Hippocampal formation (tissue), 2 donors: ENCODE measurements at places on chromosomes 3 and 15.
A peak's percentile ranks its signal among the peaks of the same experiment; 100 is the strongest.

GRCh38 chr3:183018421-183019192 is 38.3 kb upstream of the DCUN1D1 start:
- no peak for DNase-seq

GRCh38 chr3:143207338-143207961 is 87.9 kb downstream of the CHST2 start:
- no peak for DNase-seq

DNA sequence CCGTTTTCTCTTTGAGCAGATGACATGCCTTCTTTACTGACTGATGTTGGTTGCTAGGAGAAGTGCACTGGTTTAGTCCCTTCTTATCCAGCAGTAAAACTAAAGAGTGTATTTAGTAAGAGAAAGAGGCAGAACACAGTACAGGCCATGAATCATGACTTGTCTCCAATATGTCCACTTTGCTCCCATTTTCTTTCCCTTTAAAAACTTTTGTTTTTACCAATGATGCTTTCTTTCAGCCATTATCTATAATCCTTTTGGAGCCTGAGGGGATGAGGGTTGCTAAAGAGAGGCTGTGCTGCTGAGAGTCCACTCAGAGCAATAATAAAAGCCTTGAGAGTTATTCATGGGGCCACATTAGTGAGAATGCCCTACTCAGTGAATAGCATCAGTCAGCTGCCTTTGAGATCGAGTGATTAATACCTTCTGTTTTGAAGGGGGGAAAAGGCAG is 12.2 kb downstream of the ROBO2 start:
- no peak for DNase-seq

DNA sequence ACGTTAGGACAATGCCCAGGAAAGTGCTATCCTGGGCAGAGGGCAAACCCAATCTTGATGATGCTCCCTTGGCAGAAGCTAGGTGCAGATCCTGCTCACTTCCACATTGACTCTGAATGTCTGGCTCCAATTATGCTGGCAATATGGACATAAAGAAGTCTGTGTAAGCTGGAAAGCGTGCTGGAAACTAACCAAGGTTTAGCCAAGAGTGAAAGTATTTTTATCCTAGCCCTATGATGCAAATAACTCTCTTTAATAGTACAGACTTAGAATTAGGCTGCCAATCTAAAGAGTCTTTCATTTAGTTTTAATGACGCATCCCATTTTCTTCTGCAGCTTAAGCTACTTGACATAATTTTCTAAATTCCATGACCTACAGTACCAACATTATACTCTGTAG is 571.8 kb downstream of the TUSC7 start:
- no peak for DNase-seq

DNA sequence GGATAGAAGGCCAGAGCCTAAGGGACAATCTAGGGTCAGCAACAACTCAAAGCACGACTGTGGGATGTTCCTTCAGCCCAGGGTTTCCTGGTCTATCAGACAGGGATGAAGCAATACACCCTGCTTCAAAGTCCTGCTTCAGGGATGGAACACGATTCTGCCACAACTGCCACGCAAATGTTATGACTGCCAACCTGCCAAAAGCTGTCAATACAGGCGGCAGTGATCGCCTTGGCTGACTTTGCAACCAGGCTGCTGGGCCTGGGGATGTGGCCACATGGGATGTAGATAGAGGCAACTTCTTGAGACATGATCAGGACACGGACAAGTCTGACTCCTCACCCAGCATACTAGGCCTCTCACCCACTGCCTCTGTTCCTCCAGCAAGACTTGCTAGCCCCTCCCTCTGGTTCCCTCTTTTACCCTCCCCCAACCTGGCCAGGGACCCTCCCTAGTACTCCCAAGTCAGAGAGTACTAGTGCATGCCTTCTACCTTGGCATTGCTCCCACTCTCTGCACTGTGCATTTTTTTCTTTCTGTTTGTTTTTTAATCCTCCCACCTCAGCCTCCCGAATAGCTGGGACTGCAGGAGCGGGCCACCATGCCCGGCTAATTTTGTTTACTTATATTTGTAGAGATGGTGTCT is 7.6 kb downstream of the CCDC12 start:
- no peak for DNase-seq

DNA sequence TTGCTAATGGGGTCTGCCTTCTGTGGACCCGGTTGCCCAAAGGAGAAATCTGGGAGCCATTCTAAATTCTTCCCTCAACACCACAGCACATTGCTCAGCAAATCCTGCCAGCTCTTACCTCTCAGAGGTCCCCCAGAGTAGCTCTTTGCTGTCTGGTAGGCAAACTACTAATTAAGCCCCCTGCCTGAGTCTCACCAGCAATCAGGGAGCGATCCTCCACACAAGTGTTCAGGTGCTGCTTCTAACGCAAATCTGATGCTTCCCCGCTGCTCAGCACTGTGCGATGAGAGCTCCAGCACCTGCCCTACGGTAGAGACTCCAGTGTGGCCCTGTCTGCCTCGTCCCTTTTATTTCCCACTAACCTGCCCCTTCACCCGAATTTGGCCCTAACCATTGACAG is 60.5 kb downstream of the HCN4 start:
- DNase-seq = no peak

DNA sequence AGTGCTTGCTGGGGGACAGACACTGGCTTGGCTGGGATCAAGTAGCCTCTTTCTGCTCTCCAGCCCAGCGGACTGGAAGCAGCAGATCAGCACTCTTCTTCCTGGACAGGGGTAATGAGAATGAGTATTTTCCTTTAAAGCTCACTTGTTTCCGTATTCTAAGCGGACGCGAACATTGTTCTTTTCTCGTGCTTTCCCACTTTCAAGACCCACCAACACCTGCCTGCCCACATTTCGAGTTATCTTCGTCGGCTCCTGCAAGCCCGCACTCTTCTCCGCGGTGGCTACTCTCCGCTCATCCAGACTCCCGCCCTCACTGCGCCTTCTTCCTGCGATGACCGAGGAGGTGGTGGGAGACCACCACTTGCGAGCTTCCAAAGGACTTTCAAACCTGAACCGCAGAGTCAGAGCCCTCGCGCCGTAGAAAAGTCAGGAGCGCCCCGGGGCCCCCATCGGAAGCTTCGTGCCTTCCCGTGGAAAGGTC is 1.6 kb upstream of the PPM1L start:
- DNase-seq = peak; percentile 67

- no peak for DNase-seq
These were observed 41.4 kb upstream of the TSEN2 start for GRCh38 chr3:12442654-12443501.

GRCh38 chr3:81742581-81742980 is 18.9 kb downstream of the GBE1 start:
- no peak for DNase-seq

DNA sequence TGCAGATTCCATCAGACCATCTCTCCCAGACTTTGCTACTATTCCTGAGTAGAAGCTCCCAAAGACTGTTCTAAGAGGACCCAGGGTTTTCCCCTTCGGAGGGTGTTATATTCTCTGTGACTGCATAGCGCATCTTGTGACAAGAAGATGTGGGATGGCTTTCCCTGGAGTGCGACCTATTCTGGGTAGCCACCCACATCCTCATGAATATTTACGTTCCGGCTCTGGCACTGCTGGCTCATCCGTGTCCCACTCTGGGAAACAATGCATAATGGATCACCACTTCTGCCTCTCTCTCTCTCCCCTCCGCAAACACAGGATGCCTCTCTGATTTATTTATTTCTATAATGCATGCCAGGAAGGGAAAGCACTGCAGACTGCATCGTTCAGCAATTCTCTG is 166.1 kb downstream of the PYDC2 start:
- DNase-seq = peak; percentile 51

DNA sequence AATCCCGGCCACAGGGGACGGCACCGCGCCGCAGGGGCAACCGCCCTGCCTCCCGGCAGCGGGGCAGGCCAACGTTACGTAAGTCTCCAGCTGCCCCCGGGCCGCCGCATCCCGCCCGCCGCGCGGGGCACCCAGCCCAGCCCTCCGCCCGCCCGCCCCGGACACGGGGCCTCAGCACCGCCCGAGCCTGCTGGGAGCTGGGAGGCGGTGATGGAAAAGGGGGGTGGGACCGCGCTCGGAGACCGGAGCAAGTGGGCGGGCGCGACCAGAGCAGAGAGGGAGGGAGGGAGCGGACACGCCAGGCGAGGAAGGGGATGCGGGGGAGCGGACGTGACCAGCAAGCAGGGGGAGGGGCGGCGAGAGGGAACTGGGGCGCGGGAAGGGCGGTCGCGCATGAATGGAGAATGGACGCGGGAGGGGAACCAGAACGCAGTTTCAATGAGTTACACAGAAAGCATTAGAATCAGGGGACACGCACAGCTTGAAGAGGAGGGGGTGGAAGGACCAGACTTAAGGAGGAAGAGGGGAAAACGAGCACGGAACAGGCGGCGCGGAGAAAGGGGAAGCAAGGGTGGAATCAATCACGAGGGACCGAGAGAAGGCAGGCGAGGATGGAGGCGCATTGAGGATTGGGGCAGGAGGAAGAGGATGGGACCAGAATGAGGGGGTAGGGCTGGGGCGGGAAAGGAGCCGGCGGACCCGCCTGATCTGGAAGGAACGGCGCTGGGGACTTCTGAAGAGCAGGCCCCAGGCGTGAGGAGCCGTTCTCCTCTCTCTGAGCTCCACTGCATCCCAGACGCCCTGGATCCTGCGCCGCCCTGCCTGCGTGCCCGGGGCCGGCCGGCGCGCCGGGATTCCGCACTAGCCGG is 559 bp downstream of the PKM start:
- peak; percentile 79 for DNase-seq

DNA sequence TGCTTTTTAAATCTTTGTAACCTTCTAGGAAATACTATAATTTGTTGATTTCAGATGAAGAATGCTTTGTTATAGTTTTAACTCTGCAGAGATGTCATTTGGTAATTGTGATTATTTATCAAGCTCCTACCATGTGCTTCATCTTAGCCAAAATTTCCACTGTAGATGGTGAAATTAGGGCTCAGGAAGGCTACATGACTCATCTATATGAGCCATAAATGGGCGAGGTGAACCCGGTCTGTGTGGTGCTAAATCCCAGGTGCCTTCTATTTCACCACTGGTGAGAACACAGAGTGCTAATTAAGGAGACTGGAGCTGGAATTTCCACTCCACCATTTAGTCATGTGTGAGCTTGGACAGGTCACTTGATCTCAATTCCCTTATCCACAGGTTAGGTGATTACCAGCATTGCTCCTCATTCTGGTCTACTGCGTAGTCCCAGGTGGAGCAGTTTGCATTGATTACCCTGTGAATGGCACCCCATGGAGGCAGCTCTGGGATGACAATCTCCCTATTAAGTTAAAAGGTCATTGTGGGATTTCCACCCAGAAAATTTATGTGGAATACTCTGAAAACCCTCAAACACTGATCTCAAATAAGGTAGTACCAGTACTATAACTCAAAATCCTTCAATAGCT is 2.8 kb upstream of the CCR3 start:
- DNase-seq = no peak

DNA sequence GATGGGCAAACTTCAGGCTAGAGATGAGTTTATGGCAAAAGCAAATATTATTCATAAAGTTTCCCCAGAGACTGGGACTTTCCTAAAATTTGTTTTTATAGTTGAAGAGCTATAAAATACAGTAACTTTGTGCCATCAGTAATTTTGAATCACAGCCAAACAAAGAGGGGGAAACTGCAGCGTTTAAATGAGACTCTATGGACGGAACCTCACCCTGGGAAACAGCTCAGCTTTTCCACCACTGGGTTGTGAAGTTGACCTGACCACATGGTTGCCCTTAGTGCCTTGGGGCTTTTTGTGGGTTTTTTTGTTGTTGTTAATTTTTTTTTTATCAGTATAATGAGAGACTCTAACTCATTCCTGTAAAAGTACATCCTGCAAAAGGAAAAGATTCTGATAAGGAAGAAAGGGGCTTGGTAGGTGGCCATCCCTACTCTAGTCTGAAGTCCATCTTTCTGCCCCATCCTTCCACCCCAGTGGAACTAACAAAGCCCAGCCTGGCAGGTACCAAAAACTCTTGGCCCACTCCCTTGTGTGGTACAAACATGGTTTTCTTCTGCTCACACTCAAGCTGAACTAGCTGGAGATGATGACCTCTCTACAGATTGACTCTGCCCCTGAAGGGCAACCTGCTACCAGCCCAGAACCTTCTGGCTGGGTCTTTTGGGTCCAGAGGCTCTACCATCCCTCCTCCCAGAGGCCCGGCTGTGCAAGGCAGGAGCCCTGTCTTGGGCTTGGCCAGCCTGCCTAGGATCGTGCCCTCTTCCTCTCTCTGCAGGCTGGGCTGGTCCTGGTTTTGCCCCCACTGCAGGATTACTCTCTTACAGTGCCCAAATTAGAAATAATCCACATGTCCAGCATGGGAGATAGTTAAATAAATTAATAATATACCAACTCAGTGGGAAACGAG is 41.2 kb downstream of the RLBP1 start:
- DNase-seq = no peak

DNA sequence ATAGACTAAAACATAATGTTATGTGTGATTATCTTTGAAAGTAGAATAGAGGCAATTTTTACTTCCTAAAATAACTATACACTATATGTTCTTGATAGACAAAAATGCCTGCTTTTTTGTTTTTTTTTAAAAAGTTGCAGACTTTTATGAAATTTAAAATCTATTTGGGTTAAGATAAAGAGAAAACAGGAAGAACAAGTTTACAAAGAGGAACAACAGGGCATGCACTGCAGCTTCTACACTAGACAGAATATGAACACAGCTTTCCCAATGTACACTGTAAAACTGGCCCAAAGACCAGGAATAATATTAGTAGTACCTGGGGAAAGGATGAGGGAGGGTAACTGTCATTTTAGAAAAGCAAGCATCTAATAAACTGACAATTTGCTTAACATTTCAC is 53.7 kb downstream of the NR1I2 start:
- DNase-seq = no peak

GRCh38 chr15:34160735-34161134 is 49.2 kb downstream of the KATNBL1 start:
- DNase-seq = no peak
